ENCODE measurements at places on chromosomes 3 and 15. TPM values are rescaled to one million over a fixed set of nuclear protein-coding genes. Genes with fewer than 3 reads are reported as not detected.

P2RY1 gene
- 22.5 TPM for total RNA-seq

LHFPL4 gene
- total RNA-seq, result not detected

DNA sequence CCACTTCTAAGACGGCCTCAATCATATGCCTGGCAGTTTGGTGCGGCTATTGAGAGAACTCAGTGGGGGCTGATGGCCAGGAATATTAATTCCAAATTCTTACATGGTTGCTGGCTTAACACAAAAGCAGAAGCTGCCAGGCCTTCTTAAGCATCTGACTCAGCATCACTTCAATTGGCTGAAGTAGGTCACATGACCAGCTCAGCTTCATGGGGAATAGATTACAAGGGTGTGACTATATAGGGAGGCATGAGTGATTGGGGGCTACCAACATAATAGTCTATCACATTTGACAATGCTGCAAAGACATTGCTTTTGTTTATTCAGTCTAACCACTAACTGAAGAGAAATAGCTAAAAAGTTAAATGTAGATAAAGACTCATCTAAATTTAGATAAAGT lies 101.6 kb upstream of the ANKRD28 start:
- no peaks in the 10 kb centered on the region for H3K27me3 ChIP-seq
- no peak overlapping the region for H3K27ac ChIP-seq
- no peak overlapping the region for H3K4me3 ChIP-seq
- no peaks in the 10 kb centered on the region for H3K4me1 ChIP-seq

- no peak overlapping the region for H3K27ac ChIP-seq
- H3K4me1 ChIP-seq, result no peaks in the 10 kb centered on the region
- DNase-seq, result no peak
- H3K4me3 ChIP-seq, result no peak overlapping the region
- H3K27me3 ChIP-seq, result no peaks in the 10 kb centered on the region
These were observed 64.2 kb downstream of the FAM43A start for GRCh38 chr3:194749631-194750490.

DNA sequence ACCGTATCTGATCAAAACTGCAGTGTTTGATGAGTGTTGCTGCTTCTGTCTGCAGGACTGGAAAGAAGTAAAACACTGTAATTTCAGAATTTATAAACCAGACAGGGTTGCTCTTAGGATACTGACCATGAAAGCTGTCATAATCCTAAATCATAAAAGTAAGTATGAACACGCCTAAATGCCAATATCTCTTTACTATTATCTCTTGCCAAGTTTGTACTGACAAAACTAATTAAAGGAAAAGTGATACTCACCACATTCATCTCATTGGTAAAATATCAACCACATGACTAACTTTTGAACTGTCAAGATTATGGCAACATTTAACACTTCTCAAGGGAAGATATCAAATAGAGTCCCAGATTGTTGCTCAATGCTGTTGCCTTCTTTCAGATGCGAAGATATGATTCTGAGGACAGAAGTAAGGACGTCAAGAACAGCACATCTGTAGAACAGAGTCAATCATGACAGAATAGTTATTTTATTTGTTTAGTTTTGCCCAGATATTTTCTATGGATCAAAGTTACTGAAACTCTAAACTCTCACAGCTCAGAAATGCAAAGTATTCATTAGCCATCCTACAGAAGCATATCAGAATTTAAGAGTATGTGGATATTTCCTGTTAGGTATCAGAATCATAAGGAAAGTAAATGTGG lies 61.4 kb upstream of the COL8A1 start:
- no peaks in the 10 kb centered on the region for H3K27me3 ChIP-seq
- no peaks in the 10 kb centered on the region for H3K36me3 ChIP-seq
- DNase-seq, result no peak
- H3K27ac ChIP-seq, result no peak overlapping the region
- H3K4me3 ChIP-seq, result no peak overlapping the region

GRCh38 chr3:60000311-60001105 lies 950.7 kb upstream of the CFAP20DC start:
- DNase-seq, result no peak
- no peak overlapping the region for H3K4me3 ChIP-seq
- no peaks in the 10 kb centered on the region for H3K36me3 ChIP-seq
- no peaks in the 10 kb centered on the region for H3K4me1 ChIP-seq
- H3K27me3 ChIP-seq, result no peaks in the 10 kb centered on the region

DNA sequence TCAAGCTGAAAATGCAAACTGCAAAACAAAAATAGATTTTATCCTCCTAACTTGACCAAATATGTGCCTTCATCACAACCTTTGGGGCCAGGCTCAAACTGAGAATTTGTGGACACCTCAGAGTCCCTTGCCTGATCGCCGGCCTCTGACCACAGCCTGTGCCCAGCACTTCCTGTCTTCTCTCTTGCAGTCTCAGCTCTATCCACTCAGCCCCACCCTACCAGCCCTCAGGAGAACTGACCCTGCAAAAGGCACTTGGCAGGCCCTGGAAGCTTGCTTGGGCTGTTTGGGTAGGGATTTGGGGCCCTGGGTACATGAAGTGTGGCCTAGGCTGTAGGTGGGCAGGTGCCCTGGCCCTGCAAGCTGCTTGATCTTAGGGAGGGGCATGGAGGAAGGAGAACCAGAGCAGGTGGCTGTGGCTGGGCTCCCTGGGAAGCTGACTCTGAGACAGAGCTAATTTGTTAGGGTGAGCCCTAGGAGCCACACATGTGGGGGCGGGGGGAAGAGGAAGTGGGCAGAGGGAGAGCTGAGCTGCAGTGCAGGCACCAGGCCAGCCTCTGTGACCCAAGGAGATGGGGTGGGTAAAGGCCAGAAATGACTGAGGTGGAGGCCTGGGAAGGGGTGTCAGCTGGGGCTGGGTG lies 8.6 kb downstream of the CLEC3B start:
- H3K4me1 ChIP-seq, result peaks cover 46% of the 10 kb centered on the region
- no peak overlapping the region for H3K4me3 ChIP-seq
- peak overlapping the region; percentile 71 for H3K27ac ChIP-seq
- no peaks in the 10 kb centered on the region for H3K36me3 ChIP-seq

DNA sequence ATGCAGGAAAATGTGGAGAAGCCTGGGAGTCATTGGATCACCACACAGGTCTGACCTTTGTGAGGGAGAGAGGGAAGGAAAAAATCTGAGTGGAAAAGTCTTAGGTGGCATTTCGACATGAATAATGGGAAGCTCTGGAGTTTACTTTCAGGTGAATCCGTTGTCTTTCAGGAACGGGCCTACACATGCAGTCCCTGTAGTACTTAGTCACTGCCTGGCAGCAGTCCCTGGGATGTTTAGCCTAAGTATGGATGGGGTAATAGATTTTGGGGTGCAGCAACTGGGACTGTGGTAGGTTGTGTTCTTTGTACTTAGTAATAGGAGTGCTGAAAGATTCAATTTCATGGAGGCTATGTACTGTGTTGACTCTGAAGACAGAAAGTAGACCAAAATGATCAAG lies 227.5 kb upstream of the EPHA3 start:
- no peak overlapping the region for H3K4me3 ChIP-seq
- no peak for DNase-seq
- H3K4me1 ChIP-seq, result no peaks in the 10 kb centered on the region
